ENCODE measurements at places on chromosomes 1 and 21.

DNA sequence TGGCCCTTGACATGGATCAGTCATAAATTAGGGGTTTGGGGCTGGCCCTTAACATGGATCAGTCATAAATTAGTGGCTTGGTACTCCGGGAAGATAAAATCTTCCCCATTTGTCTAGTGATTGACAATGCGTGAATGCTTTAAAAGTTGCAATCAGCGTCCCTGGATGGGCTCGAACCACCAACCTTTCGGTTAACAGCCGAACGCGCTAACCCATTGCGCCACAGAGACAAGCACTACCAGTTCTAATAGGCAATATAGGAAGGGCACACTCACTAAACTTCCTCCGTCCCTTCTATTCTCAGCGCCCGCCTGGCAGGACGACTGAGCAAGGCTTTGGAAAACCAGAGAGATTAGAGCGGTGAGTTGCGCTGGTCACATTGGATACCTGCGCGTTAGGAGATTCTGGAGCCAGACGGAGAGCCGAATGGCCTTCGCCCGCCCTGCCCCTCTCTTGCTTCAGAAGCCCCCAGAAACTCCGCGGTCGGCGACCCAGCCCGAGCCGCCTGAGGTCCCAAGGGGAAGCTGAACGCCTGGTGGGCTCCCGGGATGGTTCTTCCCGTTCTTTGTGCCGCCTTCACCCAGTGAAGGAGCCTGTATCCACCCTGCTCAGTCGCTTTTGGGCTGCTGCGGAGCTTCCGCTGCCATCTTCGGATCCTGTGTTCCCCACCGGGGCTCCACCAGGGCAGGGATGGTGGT lies 235.9 kb downstream of the FAM72C start:
- DNase-seq: no peak

DNA sequence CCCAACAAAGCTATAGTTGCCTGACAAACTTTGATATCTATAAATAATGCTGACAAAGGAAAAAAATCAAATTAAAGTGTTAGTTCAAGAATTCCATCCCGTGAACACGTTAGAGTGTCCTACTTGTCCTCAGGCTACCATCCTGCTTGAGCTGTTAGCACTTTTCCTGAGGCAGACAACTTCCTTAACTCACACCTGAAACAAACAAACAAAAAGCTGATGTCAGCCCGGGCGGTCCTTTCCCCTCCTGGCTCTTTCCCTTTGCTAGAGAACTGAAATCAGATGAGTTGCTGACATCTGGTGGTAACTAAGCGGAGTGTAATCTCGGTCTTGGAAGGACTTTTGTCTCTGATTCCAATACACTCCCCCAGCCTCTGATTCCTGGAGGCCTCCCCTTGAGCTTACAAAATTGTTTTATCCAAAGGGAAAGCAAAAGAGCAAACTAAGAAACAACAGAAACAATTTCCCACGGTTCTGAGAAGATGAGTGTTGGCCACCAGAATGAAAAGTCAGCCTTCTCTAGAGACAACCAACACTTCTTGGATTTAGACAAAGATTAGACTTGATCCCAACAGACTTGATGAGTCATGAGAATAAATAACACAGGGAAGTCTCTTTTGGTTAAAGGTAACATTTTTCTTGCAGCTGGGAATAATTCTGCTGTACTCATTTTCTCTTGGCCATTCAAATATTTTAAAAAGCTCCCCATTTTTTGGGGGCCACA lies 135.4 kb downstream of the PROX1 start:
- DNase-seq: peak; percentile 66

- no peak for DNase-seq
Measured at GRCh38 chr1:37776946-37777516, 12.1 kb upstream of the EPHA10 start.

GRCh38 chr1:234509457-234510328 lies 30.7 kb upstream of the TARBP1 start:
- DNase-seq: no peak

GRCh38 chr1:204003536-204003935 lies 69.4 kb upstream of the SOX13 start:
- no peak for DNase-seq

- no peak for DNase-seq
Measured at GRCh38 chr1:191839891-191840290, 318.4 kb upstream of the RGS18 start.

DNA sequence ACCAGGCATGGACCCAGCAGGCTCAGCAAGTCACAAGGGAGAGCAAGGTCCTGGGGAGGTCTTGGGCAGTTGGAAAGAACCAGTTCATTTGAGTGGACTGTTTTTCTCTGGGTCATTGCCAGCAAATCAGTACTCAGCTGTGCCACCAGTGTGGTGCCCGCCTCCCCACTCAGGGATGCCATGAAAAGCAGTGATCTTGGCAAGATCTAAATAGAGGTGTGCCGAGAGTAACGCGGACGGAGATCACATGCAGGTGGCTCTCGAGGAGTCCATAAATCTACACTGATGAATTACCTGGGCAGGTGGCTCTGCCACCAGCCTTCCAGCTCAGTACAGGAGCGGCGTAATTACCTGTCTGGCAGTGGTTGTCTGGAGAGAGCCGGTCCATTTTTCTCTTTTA lies 642.2 kb downstream of the PTPRU start:
- DNase-seq: no peak

GRCh38 chr1:220430059-220430458 lies 97.9 kb upstream of the MARK1 start:
- no peak for DNase-seq

GRCh38 chr1:175127565-175127964 lies 59.9 kb downstream of the TNN start:
- no peak for DNase-seq

DNA sequence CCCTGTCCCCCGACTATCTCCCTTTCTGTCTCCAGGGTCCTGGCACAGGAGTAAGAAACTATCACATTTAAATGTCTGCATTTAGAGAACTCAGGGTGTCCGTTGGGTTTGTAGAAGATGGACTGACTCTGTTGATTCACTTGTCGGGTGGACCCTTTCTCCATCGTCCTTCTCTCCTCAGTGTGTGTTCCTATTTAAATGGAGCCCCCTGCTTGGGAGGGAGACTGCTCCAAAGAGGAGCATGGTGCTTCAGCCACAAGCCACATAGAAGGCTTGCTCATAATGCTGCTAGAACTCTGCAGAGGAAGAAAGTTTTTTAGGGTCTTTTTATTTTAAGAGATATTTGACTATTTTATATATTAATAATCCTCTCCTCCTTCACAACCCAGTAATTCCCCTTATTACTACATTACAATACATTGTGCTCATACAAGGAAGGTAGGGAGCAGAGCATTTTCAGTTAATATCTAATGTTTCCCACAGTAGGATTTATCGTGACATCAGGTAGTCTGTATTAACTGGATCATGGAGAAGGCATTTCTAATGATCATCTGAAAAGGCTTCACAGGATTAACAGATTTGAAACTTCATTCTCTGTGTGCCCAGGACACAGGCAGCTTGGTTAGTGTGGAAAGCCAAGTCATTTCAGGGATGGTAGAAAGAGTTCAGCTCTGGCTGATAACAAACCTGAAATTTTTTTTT lies 13.8 kb downstream of the FGGY start:
- DNase-seq: no peak

DNA sequence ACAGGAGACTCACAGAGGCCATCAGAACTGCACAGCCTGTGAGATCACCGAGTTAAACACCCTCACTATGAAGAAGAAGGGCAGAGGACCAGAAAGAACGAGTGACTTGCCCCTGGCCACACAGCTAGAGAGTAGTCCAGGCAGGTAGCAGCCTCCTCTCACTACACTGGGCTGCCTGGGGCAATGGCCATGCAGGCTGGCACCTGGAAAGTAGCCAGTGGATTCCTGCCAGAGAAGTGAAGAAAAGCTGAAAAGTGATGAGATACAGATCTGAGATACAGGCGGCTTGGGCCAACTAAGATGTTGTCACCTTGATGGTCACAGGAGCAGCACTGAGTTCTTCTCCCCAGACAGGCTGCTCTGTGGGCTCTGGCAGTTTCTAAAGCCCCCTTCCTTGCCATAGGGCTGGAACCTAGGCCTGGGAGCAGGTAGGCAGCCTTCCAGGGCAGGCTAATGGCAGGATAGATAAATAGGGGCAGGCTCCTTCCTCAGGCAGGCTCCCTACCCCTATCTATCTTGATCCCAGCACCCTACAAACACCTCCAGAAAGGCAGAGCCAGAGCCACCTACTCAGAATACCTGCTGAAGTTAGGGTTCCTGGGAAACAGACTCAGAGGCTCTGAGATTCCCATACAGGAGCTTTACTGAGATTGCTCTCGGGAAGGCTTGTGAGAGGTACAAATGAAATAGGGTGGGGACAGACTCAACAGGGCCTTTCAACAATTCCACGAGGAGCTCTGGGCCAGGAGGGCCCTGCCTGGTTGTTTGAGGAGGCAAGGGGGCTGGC lies 106.3 kb downstream of the BEND5 start:
- DNase-seq: no peak

DNA sequence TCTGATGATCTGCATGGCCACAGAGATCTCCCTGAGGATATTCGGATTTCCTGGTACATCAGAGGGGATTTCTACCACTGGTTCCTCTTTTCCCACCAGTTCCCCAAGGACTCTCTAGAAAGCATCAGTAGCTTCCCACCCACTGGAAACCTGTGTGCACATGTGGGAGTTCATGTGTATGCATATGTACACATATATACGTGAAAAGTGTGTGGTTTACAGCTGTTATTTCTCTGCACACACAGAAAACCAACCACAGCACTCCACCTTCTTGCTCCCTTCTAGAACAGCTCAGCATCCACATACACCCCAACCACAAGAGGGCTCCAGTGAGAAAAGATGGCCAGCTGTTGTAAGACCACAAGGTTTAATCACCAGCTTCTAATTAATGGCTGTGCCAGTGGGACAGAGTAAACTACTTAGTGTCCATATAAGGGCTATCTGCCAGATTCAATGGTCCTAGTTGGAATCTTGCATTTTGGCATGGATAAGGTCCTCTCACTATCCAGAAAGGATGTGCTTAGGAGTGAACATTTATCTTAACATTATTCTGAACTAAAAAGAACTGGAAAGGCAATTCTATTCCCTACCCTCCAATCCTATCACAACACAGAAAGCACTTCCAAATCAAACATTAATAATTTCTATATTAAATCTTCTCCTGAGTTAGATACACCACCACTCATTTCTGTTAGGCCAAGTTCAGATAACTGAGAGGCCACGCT lies 24.1 kb downstream of the GPR3 start:
- DNase-seq: no peak

GRCh38 chr1:81345110-81345509 lies 455.6 kb upstream of the ADGRL2 start:
- DNase-seq: no peak

DNA sequence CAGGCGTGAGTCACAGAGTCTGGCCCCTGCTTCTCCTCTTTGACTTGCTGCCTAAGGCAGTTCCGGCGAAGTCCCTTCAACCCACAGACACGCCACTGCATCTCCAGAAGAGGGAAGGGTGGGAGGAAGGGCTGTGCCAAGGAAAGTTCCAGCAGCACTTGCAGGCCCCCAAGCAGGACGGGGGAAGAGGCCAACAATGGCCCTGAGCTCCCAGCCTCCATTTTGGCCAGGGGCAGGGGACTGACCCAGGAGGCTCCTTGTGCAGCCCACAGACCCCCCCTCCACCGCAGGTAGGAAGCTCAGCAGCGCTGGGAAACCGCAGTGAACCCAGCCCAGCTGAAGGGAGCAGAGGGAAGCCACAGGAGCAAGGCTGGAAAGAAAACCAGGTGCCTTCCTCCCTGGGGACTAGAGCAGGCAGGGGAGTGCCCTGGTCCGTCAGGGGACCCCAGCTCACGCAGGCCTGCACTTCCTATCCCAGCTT lies 35.4 kb downstream of the ACOT7 start:
- DNase-seq: no peak

DNA sequence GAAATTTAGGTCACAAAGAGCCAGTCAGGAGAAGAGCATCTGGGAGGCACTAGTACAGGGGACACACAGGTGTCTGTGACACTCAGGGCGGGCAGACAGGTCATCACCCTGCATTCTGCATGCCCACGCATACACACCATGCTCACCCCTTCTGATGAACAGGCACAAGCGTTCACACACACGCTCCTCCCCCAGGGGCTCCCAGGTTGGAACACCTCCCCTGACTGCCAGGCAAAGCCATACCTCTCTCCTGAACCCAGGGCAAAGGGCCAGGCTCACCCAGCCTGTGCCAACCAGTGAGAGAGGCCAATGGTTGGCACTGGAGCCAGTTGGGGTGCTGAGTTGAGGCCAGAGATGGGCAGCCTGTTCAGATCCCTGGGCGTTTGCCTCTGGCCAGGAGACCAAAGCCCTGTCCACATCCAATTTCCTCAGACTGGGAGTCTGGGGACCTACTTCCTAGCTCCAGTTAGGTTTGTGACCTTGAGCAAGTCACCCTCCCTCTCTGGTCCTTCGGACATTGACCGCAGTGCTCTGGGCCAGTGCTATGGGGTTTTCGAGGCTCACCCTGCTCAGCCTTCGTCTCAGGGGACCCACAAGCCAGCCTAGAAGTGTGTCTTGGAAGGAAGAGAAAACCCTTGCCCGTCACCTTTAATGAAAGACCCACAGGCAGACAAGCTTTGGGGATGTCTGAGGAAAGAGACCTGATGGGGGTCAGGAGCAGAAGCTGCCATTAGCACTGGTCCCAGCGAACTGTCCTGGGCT lies 5.8 kb upstream of the LAD1 start:
- DNase-seq: no peak

DNA sequence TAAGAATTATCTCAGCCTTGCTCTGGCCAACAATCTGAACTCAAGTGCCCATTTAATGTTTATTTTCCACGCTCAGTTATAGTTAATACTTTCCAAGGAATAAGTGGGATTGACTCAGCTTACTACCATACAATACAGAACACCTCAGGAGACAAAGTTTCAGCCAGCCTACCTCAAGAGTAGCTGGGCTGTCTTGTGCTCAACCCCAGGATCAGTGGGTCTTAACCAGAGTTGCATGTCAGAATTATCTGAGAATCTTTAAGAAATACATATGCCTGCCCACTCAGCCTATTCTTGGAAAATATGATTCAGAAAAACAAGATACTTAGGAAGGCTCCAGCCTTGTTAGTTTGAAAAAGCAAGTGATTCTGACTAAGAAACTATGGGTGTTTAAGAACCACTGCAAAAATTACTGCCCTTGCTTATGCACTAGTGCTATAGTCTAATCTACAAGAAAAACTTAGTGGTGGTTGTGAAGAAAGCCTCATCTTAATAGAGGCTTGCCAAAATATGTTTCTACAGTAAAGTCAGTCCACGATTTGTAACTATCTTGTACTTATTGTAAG lies 20.4 kb downstream of the CDC7 start:
- no peak for DNase-seq

GRCh38 chr1:13730291-13730690 lies 30.3 kb downstream of the PRDM2 start:
- no peak for DNase-seq

GRCh38 chr1:67536957-67537666 lies 106.9 kb upstream of the SERBP1 start:
- no peak for DNase-seq

DNA sequence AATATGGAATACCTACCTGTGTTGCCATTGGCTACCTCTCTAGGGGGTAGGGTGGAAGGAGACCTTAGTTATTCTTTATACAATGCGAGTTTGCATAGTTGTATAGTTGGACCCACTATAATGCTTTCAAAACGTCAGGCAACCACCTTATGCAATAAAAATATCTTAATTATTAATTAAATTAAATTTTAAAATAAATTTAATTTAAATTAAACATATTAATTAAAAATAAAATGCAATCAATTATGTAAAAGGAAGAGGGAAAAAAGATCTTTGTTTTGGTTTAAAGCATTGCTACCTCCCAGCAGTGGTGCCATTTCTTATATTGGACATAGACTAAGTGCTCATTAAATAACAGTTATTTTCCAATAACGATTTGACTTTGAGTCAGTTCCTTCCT lies 22.3 kb downstream of the GPA33 start:
- no peak for DNase-seq

GRCh38 chr1:116164604-116165368 lies 53.6 kb downstream of the MAB21L3 start:
- no peak for DNase-seq
